ENCODE measurements at places on chromosomes 12 and 14.

DNA sequence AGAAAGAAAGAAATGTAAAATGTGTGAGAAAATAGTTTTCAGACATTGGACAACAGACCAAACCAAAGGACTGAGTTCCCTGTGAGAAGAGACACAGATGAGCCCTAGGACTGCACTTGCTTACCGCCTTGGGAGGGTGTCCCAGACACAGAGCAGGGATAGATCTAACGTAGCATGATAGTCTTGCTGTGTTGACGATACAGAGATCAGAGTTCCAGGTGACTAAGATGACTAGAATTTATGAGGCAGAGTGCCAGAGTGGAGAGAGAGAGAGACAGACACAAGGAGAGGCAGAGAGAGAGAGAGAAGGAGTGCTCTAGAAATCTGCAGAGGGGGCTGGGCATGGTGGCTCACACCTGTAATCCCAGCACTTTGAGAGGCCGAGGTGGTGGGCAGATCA, 148.2 kb upstream of the LMNTD1 start:
- no peak for DNase-seq

- no peak for DNase-seq
Measured at GRCh38 chr12:73421832-73422231, 1115.8 kb upstream of the ATXN7L3B start.

GRCh38 chr12:110937104-110937641, 16.8 kb upstream of the MYL2 start:
- DNase-seq = peak; percentile 5

- no peak for DNase-seq
Measured at GRCh38 chr12:32272465-32272864, 126.9 kb upstream of the FGD4 start.

GRCh38 chr12:98750511-98750910, 105.4 kb downstream of the APAF1 start:
- DNase-seq = no peak

DNA sequence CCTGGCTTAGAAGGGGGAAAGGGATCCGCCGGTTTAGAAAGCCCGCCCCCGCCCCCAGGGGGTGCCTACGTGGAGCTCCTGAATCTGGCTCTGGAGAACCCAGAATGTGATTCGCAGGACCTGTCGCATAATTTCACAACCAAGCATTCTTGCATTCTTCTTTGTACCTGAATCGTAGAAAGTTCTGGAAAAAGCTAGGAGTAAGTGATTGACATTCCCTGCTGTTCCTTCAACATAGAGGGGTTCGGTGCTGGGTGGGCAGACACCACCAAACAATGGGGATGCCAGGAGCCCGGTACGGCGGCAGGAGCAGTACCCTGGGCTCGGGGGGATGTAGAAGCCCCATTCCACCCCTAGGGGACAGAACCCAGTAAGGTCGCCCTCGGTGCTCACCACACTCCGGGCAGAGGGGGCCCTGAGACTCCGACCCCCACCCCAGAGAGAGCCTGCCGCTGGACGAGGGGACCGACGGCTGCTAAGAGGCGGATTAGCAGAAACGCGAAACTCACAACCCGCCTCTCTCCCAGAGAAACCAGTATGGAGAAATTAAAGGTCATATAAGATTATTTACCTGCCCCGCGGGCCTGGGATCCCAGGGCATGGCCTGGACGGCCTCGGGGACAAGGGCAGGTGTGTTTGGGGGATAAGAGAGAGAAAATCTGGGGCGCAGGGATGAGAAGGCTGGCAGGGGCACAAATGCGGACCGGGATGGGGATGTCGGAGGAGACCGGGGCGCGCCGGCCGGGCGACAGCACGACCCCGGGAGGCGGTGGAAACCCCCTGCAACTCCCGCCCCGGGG, 520 bp downstream of the CSRP2 start:
- no peak for DNase-seq

GRCh38 chr14:55125403-55125802, 3.6 kb upstream of the LGALS3 start:
- no peak for DNase-seq

Measured in stimulated activated CD8-positive, alpha-beta memory T cell treated with anti-CD3 and anti-CD28 coated beads, Interleukin-7, amount 100 ng/mL, for 48 hours (primary cell).